ENCODE measurements at places on chromosomes 6 and 20.

DNA sequence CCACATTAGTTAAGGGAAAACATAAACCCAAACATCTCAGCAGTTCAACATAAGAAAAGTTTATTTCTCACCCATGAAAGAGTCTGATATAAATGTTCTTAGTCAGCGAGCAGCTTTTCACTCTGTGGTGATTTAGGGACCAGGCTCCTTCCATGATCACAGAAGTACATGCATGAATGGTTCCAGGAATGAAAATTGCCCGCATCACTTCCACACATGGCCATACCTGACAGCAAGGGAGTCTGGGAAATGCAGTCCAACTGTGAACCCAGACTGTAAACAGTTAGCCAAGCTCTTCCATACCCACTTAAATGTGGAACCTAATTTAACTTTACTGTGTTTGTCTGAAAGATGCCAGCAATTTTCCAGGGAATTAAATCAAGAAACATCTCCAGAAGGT lies 353.9 kb downstream of the HACE1 start:
- DNase-seq: no peak

DNA sequence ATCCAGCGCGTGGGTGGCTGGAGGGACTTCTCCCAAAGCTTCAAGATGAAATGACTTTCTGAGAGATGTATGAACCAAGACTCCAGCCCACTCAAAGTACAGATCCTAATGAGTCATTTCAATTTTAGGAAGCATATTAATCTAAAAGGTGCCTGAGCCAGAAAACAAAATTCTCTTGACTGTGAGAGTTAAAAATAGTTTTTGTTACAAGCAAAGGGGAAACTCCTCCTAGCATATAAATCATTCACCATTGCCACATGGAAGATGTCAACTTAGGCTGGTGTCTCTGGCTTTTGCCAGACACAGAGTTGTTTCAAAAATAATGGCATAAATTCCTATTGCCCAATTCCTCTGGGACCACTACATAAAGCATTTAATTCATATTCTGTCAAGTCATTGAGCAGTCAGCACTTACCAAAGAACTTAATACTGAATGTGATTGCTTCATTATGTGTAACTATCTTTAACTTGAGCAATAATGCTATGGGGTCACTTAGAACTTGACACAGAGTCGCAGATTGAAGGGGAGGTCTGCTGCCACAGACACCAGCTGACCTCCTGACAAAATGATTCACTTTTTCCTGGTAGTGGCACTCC lies 280.6 kb downstream of the SLC35F1 start:
- no peak for DNase-seq

DNA sequence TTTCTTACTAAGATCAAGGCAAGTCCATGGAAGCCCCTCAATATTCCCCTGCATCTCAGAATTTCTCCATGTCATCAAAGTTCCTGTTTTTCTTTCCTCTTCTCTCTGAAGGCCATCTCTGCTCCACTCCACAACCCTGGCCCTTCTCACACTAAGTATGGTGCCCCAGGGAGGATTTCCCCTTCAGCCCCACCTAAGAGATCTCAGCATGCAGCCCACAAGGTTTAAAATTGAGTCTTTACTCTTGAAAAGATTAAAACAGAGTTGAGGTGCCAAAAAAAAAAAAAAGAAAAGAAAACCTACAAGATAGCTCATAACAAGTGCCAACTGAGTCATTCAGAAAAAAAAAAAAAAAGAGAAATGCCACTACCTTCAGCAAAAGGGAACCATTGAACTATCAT lies 36.5 kb upstream of the TNFAIP3 start:
- no peak for DNase-seq

- no peak for DNase-seq
Measured at GRCh38 chr6:96613291-96613999, 50.5 kb downstream of the FHL5 start.

DNA sequence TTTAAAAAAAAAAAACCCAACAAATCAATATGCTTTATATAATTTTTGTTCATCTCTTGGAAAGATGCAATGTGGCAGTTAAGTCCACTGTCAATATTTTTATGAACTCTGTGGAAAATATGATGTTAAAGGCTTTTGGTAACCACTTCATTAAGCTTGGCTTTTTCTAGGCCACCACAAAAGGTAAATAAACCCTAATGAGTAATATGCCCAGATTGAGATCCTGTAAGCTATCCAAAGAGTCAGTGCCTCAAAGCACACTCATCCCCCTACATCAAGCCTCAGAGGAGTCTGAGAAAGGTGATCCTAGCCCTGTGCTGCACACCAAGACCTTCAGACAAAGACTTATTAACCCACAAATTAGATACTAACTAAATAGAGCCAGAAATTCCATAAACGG lies 121.1 kb downstream of the CDC5L start:
- no peak for DNase-seq

DNA sequence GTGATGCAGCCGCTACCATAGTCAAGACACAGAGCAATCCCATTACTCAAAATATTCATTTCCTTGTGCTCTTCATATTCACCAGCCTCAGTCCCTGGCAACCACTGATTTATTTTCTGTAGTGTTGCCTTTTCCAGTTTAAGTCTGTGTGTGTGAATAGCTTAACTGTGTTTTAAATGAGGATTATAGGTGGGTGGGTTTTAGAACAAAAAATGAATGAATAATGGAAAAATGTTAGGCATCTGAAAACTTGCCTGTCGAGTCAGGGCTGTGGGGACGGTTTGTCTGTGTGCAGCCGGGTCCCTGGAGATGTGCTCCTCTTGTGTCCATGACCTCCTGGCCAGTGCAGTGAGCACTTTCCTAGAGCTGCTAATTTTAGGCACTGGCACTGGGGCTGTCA lies 27.1 kb downstream of the BANF2 start:
- no peak for DNase-seq
